ENCODE measurements at places on chromosomes 16 and 17.

GRCh38 chr16:70804153-70804733 lies 3.3 kb upstream of the VAC14 start:
- DNase-seq = no peak

- DNase-seq = no peak
These were observed 102.8 kb downstream of the MAF start for GRCh38 chr16:79497606-79498350.

DNA sequence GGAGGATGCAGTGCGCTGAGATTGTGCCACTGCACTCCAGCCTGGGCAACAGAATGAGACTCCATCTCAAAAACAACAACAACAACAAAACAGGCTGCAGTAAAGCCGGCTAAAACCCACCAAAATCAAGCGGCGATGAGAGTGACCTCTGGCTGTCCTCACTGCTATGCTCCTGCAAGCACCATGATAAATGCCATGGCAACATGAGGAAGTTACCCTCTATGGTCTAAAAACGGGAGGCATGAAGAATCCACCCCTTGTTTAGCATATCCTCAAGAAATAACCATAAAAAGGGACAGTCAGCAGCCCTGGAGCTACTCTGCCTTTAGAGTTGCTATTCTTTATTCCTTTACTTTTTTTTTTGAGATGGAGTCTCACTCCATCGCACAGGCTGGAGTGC lies 8.4 kb upstream of the LGALS3BP start:
- no peak for DNase-seq

- peak; percentile 45 for DNase-seq
These were observed 55.1 kb downstream of the SOX9 start for GRCh38 chr17:72175787-72176515.

DNA sequence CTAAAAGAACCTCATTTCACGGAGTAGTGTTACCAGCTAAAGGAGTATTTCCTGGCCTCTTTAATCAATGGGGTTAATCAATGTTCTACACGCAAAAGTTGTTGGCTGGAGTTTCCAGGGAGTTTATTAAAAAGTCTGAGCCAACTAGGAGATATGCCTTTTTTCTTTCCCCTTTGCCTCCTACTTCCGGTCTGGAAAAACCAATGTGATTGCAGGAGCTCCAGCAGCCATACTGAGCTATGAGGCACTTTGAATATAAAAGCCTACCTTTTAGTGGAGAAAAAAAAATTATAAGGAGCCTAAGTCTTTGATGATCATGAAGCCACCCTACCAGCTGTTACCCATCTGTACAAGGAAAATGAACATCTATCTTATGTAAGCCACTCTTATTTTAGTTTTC lies 17.9 kb upstream of the ERCC4 start:
- no peak for DNase-seq

DNA sequence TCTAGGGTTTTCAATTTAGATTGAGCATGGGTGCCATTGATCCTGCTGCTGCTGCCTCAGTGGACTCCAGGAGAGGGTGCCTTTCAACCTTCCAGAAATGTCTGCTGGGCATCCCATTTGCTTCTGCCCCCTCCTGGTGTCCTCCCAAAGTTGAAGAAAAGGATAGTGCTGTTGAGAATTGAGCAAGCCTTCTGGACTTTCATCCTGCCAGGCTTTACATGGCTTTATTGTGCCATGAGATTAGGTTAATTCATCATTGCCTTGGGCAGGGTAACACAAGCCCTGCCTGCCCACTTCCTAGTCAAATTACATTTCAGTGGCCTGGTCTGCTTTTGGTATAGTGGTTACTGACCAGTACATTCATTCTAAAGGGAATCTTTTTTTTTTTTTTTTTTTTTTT lies 17.9 kb upstream of the TANGO6 start:
- DNase-seq = no peak

GRCh38 chr17:12744298-12744697 lies 45.0 kb upstream of the ARHGAP44 start:
- no peak for DNase-seq

GRCh38 chr16:85611194-85611443 lies 2.0 kb upstream of the GSE1 start:
- DNase-seq = no peak

- DNase-seq = no peak
These were observed 18.2 kb downstream of the IL34 start for GRCh38 chr16:70664325-70665112.

DNA sequence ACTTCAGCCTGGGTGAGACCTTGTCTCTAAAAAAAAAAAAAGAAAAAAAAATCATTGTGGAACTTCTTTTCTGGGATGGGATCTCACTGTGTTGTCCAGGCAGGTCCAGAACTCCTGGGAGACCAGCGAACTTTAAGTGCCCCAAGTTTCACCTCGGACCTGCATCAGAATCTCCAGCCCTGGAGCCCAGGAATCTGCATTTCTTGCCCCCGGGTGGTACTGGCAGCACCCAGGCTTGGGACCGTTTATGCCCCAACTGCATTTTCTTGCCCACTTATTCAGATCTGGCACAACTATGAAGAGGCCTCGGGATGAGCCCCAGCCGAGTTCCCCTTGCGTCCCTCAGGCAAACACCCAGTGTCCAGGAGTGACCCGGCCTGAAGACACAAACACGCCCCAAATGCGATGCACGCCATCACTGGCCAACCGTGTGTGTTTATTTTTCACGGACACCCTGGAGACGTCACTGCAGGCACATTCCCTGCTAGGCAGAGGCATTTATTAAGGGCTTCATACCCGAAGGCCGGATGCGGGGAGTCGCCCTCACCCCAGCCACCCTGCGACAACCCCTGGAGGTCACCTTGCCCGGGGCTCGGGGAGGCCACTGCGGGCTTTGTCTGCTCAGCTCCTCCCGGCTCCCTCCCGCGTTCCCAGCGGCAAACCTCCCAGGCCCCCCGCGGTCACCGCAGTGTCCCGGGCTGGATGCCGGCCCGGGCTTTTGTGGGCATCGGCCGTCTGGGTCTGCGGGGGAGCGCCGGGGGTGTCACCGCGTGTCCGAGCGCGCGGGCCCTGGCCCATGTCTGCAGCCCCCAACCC lies 684 bp upstream of the SPIRE2 start:
- DNase-seq = no peak

DNA sequence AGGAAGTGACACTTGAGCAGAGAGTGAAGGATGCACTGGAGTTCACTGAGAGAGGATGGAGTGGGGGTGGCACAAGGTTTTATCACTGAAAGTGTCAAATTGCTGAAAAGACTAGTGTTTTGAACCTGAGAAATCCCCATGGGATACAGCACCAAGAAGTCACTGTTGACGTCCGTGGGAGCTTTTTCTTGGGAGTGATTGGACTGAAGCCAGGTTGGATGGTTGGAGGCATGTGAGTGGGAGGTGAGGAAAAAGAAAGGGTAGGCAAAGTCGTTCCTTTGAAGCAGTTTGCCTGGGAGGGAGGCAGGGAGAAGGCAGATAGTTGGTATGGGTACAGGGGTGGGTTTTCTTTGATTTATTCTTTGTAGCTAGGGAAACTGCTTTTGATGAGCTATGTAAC lies 39.9 kb upstream of the SDK2 start:
- DNase-seq = no peak

DNA sequence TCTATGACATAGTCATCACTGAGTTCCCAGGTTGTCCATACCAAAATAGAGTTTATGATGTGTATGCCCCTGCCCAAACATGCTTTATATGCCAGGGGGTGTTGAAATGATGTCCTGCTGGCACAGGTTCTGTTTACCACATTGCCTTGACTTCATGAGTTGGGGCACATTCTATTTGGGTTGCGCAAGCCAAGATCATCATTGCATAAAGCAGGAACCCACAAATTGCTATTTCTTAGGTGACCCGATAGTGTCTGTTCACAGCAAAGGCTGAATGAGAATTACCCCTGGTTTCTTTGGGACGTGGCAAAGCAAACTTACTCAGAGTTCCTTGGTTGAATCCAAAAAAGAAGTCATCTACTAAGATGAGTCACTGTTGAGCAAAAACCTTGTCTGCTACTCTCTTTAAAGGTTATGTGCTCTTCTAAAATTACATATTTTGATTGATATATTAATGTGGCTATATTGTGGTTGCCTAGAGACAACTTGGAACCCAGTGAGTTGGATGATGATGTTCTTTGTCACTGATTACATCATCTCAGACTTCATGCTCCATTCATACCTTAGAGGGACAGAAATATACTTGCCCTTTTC lies 912.6 kb upstream of the SOX9 start:
- DNase-seq = no peak

- DNase-seq = no peak
These were observed 17.7 kb downstream of the DDX19A start for GRCh38 chr16:70364399-70364798.

GRCh38 chr17:79026376-79027273 lies 2.7 kb downstream of the C1QTNF1 start:
- no peak for DNase-seq

- DNase-seq = no peak
These were observed 26.1 kb upstream of the KDM8 start for GRCh38 chr16:27177031-27177774.

GRCh38 chr17:31058976-31059375 lies 35.8 kb upstream of the NF1 start:
- DNase-seq = no peak

DNA sequence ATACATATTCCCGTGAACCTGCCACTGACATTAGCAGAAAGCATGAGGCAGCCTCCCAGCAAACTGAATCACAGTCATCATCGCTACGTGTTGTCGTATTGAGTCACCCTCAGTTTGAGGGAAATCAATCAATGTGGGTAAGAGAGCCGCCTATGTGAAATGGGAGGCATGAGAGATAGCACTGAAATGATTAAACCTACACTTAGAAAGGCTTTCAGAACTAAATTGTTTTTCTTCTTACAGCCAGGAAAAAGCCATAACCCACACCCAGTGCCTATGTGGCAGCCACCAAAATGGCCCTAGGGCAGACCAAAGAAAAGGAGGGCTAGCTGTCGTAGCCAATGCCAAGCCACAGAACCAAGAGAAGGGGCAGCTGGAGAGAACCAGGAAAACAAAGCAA lies 90.5 kb downstream of the ADAMTS18 start:
- no peak for DNase-seq

DNA sequence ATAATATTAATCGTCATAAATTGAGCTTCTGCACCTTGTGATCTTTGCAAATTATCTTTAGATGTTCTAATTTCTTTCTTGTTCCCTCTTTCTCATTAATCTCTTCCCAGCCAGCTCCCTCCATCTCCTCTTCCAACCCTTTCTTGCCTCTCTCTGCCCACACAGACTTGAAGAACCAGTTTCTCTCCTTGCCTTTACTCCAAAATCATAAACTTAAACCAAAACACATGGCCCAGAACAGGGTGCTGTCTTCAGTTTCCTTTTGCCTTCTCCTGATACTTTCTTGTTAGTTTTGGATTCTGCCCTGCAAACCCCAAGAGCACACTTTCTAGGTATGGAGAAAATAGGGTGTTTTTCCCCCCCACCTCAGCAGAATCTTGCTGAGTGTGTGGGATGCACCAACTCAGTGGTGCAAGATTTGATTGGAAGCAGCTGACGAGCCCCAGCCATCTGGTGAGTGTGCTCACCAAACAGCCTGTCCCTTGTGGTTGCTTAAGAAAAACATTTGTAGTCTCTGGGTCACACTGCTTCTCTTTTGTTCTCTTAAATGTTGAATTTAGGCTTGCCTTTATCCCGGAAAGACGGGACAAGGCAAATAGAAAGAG lies 175.8 kb upstream of the MAF start:
- no peak for DNase-seq

- no peak for DNase-seq
These were observed 103.4 kb downstream of the ZNF778 start for GRCh38 chr16:89320782-89321501.

DNA sequence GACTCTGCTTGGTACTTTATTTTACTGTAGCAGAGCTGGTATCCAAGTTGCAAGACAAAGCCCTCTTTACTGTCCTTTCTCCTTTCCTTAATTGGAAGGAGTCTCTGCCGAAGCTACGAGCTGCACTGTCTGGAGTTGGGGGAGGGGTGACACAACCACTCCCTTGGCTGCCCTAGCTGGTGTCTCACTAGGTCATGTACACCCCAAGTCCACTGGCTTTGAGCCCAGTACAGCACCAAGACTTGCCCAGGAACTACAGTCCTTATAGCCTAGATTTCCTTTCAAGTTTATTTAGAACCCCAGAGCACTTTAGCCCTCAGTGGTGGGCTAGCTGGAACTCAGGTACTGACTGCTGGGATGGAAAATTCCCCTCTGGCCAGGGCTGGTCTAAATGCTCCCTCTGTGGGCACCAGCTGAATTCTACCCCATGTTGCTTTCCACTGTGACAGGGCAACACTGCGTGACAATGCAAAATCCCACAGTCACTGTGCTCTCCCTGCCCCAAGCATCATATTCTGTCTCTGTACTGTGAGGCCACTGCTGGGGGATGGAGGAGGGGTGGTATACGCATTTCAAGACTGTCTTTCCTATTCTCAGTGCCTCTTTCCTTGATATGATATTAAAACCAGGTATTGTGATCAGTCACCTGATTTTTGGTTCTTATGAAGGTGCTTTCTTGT lies 18.4 kb downstream of the EFCAB5 start:
- no peak for DNase-seq

DNA sequence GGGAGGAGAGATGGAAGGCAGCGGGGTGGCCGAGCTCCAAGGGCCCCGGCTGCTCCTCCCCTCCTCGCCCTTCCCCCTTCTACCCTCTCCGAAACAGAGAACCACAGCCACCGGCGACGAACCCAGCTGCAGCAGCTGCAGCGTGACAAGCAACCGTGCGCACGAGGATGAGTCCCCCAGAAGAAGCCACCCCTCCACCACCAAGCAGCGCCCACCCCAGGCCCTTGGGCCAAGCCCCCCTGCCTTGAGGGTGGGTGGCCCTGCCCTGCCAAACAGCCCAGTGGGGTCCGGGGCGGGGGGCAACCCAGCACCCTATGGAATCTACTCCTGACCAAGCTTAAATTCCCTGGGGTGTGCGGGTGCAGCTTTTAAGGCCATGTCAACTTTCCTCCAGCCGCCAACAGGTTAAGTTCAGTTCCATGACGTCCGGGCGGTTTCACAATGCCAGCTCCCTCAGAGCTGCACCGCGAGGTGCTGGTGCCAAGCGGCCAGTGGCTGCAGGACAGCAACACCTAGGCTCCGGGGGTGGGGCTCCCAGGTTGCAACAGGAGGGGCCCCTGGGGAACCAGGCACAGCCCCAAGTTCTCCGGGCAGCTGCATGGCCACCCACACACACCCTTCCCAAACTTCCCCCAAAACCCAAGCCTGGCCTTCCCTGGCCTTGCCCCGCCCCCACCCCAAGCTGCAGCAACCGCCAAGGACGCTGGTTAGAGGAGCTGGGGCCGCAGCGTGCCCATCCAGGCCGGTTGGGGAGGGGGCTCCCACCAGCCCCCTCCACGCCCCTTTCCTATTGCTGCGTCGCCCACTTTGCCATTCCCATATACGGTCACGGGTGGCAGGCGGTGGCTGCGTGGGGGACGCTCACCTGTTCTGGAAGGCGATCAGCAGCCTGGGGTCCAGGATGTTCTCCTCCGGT lies 2.0 kb downstream of the CBX4 start:
- DNase-seq = no peak

GRCh38 chr17:12743046-12743445 lies 46.3 kb upstream of the ARHGAP44 start:
- DNase-seq = no peak

Data from muscle of arm (tissue), 14 donors.